ENCODE measurements at places on chromosomes 3 and 15.

DNA sequence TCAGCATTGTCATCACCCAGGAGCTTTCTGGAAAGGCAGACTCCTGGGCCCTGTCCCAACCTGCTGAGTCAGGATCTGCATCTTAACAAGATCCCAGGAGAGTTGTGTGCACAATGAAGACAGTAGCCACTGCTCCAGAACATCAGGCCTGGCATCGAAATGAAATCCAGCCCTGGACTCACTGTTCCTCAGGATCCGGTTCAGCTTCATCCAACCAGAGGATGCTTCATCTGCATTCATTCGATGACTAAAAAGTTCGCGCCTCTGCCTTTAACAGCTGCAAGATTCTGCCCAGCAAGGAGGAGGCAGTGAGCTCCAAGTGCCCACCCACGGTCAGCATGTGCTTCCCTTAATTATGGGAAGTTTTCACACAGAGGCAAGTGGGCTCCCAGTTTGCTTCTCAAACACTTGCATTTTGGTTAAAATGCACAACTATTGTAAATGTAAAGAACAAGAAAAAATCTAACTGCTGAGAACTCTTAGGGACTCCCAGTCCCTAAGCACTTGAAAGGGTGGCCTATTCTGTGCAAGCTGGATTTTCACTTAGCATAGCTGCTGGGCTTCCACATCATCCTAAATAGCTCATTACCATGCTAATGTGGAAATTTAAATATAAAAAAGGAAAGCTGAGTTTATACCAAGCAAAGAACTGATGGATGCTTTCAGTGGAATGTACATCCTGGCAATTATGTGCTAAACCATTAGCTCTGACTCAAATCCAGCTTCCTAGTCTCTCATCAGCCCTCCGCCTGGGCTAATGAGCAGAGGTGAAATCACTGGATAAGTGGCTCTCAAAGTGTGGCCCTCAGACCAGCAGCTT, 25.5 kb upstream of the ESYT3 start:
- no peak for DNase-seq

DNA sequence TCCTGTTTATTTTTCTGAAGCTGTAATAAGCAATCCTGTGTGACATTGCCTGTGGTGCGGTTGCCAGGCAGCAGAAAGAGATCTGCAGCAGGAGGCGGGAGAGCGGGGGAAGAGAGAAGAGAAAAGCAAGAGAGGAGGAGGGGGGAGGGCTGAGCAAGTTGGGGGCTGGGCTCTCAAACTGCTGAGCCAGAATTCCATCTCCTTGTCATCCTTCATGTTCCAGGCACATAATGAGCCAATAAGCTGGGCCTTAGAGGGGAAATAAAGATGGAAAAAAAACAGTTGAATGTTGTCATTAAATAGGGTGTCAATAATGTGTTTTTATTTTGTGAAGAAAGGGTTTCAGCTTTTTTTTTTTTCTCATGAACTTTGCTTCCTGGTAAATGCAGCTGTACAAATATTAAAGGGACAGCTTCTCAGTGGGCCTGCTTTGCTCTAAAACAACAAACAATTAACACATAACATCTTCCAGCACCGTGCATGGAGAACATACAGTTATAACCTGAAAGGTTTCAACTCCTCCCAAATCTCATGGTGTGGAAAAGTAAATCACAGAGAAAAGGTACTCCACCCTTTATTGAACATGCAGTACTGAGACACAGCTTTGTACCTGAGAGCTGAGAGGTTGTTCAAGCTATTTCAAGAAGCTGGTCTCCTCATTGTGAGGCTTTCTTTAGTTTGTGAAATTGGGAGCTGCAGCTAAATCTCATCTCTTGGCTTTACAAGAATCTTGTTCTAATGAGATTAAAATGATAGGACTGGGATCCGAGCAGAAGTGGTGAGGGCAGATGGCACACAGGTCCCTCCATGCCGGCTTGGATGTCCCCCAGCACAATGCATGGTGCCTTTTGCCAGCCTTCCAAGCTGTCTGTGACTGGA, 451.1 kb upstream of the KCNMB2 start:
- DNase-seq = peak; percentile 87

DNA sequence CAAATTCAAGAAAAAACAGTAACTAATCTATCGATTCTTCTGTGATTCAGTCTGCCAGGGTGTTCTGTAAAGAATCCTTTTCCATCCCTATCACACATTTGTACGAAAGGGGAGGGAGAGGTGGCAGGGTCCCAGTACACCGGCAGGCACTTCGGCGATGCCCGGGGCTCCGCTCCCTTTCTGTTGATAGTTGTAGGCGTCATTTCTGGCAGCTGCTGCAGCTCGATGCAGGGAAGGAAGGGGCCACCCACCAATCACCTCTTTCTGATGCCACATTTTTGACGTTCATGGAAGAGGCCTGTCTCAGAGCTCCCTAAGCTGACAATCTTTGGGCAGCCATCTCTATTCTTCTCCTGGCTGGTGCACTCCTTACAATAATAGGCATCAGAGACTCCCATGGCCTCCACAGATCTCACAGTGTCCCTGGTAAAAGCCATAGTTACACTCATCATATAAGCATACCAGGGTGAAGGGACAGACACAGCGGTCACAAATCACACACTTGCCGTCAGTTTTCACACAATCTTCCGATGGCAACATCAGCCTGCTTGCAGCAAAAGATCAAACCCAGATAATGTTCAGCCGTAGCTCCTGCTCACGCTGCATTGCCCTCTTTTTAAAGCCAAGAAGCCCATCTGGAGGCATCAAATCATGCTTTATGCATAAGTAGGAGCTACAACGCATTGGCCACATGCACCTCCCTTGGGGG, 60.8 kb upstream of the ZBTB38 start:
- no peak for DNase-seq

DNA sequence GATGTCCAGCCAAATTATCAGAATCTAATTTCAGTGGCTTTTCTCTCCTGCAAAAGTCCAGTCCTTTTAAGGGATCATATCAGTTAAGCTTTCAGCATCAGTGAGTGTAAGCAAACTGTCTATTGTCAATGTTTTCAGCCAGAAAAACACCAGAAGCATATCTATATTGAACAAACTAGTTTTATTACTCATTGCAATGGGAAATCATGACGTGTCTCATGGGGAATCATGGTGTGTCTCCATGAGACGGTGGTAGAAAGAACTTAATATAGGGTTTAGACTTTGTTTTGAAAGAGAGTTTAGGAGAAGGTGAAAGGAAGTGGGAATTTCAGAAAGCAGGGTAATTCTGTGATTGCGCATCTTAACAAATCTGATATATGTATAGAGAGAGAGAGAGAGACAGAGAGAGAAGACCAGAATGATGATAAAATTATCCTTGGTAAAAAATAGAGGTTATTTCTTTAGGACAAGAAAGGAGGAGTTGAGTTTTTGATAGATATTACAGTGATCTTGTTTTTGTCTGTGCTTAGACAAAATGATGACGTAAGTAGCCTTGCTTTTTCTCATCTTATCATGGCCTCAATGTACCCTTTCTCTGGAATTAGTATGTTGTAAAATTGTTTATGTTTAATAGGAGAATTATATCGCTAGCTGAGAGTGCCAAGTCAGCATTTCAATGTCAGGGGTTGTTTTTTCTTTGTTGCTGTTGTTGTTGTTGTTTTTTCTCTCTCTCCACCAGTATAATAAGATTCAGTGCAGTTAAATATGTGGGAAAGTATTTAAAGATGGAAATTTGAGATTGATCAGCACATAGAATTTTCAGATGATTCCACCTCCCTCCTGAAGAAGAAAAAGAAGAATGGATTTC, 129.9 kb upstream of the OSTN start:
- DNase-seq = no peak

GRCh38 chr3:138097192-138098172, 17.9 kb downstream of the DZIP1L start:
- DNase-seq = no peak

DNA sequence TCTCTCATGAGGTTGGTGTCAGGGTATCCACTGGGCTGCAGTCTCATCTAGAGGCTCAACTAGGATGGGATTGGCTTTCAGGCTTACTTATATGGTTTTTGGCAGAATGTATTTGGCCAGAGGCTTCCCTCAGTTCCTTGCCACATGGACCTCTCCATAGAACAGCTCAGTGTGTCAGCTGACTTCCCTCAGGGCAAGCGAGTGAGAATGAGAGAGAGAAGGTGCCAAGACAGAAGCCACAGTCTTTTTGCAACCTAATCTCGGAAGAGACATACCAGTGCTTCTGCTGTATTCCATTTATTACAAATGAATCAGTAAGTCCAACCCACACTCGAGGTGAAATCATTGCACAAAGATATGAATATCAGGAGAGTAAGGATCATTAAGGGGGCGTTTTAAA, 129.2 kb downstream of the CCNL1 start:
- DNase-seq = no peak

GRCh38 chr15:70268698-70269251, 171.1 kb upstream of the TLE3 start:
- DNase-seq = no peak

- no peak for DNase-seq
These were observed at the start of gene FRMD4B for GRCh38 chr3:69385723-69386555. Gene FRMD4B (minus strand): TSS chr3:69386088. CDS start chr3:69385989, 99 bp downstream.

DNA sequence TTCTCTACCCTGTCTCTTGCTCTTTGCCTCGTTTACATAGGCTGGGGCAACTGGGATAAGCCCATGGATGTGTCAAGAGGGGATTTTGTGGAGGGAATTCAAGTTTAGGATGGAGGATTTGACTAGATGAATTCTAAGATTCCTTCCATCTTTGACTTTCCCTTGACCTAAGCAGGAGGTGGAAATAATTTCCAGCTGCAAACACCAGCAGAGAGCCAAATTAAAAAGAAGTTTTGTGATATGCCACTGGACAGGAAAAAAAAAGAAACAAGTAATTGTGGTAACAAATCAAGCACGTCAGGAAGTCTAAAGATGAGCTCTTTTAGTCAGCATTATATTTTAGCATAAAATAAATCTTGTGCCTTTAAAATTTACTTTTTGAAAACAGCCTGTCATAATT, 49.8 kb downstream of the KCNMB2 start:
- no peak for DNase-seq

- DNase-seq = no peak
These were observed 81.9 kb downstream of the MITF start for GRCh38 chr3:69821133-69821532.

DNA sequence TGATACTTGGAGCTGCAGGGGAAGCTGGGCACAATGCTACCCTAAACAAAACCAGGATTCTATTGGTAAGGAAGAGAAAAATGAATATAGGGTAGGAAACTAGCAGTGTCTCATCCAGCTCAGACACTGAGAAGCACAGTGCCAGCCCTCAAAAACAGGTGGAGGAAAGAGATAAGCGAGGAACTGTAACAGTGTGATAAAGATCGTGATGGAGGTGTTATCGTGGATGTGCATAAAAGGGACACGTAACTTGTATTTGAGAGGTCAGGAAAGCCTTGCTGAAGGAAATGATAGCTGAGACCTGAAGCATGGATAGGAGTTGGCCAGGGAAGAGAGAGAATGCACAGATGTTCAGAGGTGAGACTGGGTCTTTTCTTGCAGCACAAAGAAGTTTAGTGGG, 27.4 kb downstream of the MIX23 start:
- DNase-seq = no peak

- no peak for DNase-seq
These were observed 75.8 kb upstream of the UMPS start for GRCh38 chr3:124654470-124654845.

GRCh38 chr3:20406611-20407011, 220.6 kb upstream of the SGO1 start:
- no peak for DNase-seq

- no peak for DNase-seq
These were observed 75.6 kb upstream of the MBNL1 start for GRCh38 chr3:152192936-152193672.

- no peak for DNase-seq
These were observed 697.1 kb downstream of the NLGN1 start for GRCh38 chr3:174094669-174095068.

DNA sequence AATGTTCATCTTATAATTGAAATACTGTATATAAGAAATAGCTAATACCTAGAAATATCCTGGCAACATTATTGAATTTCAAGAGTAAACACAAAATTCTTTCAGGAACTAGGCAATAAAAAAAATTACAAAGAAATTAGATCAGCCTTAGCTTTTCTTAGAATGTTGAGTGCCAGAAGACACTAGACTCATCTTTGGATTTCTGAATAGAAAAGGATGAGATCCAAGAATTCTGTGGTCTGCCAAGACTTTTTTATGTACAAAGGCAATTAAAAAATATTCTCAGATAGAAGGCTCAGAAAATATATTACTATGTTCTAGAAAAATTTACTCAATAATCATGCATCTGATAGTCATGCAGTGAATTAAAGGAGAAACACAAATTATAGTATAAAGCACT, 294.5 kb upstream of the CDIN1 start:
- no peak for DNase-seq

- DNase-seq = no peak
These were observed 11.8 kb downstream of the SLC12A8 start for GRCh38 chr3:125200731-125201139.

GRCh38 chr3:109927726-109928125, 590.4 kb upstream of the DPPA4 start:
- DNase-seq = no peak

GRCh38 chr15:27669641-27670040, 429.5 kb downstream of the OCA2 start:
- no peak for DNase-seq

- DNase-seq = peak; percentile 24
These were observed 175.5 kb downstream of the CFAP20DC start for GRCh38 chr3:58874248-58874741.

- no peak for DNase-seq
These were observed at the start of gene PRRT3 for GRCh38 chr3:9951962-9952805. Gene PRRT3 (minus strand): TSS chr3:9952408. CDS start chr3:9950115, 2,293 bp downstream.

DNA sequence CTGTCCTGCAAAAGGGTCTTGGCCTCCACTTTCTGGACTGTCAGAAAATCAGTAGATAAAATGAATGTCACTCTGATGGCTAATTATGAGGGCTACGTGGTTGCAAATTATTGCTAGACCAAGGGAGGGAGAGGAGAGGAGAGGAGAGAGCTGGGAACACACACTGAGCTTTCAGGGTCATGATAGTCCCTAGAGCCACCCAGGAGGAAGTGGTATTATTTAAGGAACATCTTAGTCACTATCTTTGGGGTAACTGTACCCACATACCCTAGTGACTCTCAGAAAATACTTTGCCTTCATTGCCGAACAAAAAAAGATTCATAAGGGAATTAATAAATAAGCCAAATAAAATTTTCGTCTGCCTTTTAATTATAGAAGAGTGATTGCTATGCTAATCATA, 642.3 kb upstream of the CFAP20DC start:
- DNase-seq = no peak

- DNase-seq = no peak
These were observed 180.0 kb downstream of the CBLB start for GRCh38 chr3:105688821-105689220.

DNA sequence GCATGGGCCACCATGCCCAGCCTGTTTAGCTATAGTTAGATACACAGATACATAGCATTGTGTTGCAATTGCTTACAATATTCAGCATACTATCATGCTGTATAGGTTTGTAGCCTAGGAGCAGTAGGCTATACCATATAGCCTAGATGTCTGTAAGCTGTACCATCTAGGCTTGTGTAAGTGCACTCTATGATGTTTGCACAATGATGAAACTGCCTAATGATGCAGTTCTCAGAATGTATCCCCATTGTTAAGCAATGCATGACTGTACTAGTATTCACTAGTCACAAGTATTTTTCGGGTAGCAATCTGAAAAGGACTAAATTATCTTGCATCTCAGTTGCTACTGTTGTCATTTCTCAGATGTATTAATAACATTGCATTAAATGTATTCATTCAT, 16.0 kb downstream of the PIGB start:
- no peak for DNase-seq

- no peak for DNase-seq
These were observed 34.6 kb downstream of the ZNF589 start for GRCh38 chr3:48275287-48276027.

All from NCI-H187 treated with DMSO at 0.1 percent for 48 hours (cell line).